ENCODE measurements at places on chromosomes 1 and 21. TPM values are rescaled to one million over a fixed set of nuclear protein-coding genes. Genes with fewer than 3 reads are reported as not detected.

DIRAS3 gene
- 48.4 TPM for total RNA-seq

DMBX1 gene
- total RNA-seq: not detected

SHISAL2A gene
- total RNA-seq: not detected

KRTAP19-3 gene
- total RNA-seq: not detected

C1orf94 gene
- not detected for total RNA-seq

C1orf167 gene
- not detected for total RNA-seq
